ENCODE measurements at places on chromosomes 1 and 21.
A peak's percentile ranks its signal among the peaks of the same experiment; 100 is the strongest.

DNA sequence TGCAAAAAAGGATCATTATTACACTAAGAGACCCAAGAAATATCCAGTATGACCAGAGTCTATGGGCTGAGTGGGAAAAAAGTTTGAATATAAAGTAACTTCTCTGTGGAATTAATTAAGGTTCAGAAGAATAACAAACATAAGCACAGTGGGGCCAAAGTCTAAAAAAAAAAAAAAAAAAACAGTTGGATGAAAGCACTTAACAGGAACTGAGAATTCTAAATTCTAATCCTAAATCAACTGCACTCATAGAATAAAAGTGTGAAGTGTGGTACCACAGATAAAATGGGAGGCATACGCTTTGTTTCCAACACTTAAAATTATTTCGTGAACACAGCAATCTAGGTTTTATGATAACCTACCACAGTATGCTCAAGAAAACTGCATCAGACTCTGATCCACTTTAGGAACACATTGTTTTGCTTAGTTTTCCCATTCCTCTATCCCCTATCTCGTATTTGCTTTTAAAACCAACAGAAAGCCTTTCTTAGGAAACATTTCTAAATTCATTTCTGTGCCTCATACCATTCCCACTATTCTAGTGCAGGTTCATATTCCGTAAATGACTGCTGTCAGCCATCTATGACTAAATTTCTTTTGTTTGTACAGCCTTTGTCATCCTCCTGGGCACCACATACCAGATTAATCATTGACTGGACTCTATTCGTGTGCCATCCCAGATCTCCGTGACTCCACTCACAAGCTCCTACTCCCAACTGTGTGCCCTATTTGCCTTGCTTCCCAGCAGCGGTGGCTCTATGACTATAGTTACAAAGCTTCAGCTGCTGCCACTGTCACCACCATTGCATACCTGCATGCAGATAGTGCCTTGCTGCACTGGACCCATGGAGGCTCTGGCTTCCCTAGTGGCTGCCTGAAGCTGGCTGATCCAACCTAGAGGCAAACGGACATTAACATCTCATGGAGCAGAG, 24.9 kb downstream of the CHML start:
- DNase-seq: no peak

GRCh38 chr1:115217150-115218033, 120.7 kb downstream of the NGF start:
- no peak for DNase-seq

- DNase-seq: no peak
Observed at GRCh38 chr1:7705048-7705907, 65.8 kb upstream of the VAMP3 start.

- no peak for DNase-seq
Observed at GRCh38 chr1:204147406-204148383, 4.1 kb downstream of the ETNK2 start.

- no peak for DNase-seq
Observed at GRCh38 chr1:208272713-208273112, 28.5 kb upstream of the PLXNA2 start.

DNA sequence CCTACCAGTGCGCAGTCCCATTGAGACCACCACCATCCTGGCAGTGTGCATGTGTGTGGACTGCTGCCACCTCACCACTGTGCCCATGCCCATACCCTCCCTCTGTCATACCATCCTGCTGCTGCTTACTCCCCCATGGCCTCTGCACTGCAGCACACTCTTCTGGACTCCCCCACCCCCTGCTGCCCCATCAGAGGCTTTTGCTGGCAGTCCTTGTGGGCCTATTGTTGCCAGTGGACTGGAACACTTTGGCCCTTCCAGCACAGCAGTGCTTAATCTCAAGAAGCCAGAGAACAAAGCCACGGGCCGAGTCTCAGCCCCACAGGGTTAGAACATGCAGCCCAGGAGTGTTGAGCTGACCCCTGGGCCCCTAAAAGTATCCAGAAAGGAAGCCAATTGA, 41.9 kb upstream of the IVNS1ABP start:
- DNase-seq: no peak

DNA sequence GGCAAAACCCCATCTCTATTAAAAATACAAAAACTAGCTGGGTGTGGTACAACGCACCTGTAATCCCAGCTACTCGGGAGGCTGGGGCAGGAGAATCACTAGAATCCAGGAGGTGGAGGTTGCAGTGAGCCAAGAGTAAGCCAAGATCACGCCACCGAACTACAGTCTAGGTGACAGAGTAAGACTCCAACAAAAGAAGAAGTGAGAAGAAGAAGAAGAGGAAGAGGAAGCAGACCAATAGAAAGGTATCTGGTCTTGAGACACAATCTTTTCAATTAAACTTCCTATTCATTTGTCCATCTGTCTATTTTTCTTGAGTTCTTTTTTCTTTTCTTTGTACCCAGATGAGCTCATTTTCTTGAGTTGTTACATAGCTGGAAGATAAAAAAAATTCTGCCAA, 55.7 kb upstream of the ACADM start:
- no peak for DNase-seq

GRCh38 chr21:33051925-33052324, 18.0 kb upstream of the OLIG1 start:
- DNase-seq: no peak

DNA sequence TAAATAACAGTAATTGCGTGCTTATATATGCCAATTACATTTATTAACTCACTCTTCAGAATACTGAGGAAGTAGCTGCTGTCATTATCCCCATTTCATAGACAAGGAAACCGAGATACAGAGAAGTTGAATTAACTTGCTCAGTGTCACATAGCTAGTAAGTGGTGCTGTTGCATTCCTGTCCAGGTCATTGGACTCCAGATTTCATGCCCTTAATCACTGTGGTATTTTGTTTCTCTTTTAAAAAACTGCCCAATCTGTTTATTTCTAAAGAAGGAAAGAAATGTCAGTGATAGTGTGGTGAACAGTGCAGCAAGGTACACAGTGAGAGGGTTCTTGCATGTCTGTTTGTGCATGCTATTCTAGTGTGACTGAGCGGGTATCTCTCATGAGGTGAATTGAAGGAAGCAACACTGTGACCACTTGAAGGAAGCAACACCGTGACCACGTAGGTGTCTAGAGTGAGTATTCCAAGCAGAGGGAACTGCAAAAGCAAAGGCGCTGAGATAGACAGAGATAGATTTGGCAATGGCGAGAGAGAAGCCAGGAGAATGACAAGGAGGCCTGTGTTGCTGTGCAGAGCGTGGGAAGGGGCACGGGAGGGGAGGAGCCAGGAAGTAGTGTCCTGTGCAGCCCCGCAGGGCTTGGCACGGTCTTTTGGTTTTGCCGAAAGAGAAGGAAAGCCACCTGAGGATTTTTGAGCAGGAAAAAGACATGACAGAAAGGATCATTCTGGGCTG, 95.9 kb downstream of the CAMTA1 start:
- DNase-seq: peak; percentile 12

- DNase-seq: no peak
Observed at GRCh38 chr1:206012086-206012859, 9.1 kb upstream of the RAB7B start.

GRCh38 chr1:21926814-21927532, 10.1 kb downstream of the HSPG2 start:
- DNase-seq: no peak

DNA sequence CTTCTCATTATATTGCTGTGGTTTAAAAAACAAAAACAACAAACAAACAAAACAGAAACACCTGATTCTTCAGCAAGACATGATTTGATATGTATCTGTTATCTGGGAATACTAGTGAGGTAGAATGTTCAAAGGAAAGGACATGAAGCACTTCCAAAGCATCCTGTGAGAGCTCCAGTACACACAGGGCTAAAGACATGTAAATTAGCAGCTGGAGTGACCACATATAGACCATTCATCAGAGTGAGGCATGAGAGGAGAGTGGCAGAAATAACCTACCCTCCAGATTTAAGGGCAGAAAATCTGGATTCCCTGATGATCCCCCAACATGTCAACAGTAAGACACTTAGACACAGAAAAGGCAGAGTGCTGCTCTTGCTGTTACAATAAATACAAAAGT, 260.5 kb upstream of the CHRM3 start:
- no peak for DNase-seq
